Kasumi-1 (cell line): ENCODE measurements at places on chromosomes 6 and 20.

- DNase-seq: no peak
These were observed 51.0 kb downstream of the KCNK5 start for GRCh38 chr6:39178235-39178634.

DNA sequence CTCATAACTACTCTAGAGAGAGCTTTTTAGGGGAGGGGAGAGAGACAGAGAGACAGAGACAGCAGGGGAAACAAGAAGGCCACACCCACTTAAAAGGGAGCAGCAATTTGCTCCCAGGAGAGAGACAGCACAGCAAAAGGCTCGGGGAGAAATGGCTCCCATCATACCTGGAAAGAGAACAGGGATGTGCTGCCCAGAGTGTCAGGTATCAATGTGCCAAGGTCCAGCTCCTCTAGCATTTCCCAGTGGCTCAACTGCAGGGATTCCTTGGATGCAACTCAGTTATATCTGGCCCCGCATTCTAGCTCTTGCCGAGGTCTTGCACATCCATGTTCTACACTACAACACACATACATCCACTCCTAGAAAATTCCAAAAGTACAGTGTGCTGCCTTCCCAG lies 304.0 kb upstream of the CDYL start:
- no peak for DNase-seq

- DNase-seq: no peak
These were observed 42.7 kb upstream of the ZNF831 start for GRCh38 chr20:59120919-59121318.

GRCh38 chr6:112781241-112781640 lies 434.1 kb downstream of the RFPL4B start:
- no peak for DNase-seq

GRCh38 chr6:63859528-63859927 lies 223.9 kb downstream of the PHF3 start:
- DNase-seq: no peak

DNA sequence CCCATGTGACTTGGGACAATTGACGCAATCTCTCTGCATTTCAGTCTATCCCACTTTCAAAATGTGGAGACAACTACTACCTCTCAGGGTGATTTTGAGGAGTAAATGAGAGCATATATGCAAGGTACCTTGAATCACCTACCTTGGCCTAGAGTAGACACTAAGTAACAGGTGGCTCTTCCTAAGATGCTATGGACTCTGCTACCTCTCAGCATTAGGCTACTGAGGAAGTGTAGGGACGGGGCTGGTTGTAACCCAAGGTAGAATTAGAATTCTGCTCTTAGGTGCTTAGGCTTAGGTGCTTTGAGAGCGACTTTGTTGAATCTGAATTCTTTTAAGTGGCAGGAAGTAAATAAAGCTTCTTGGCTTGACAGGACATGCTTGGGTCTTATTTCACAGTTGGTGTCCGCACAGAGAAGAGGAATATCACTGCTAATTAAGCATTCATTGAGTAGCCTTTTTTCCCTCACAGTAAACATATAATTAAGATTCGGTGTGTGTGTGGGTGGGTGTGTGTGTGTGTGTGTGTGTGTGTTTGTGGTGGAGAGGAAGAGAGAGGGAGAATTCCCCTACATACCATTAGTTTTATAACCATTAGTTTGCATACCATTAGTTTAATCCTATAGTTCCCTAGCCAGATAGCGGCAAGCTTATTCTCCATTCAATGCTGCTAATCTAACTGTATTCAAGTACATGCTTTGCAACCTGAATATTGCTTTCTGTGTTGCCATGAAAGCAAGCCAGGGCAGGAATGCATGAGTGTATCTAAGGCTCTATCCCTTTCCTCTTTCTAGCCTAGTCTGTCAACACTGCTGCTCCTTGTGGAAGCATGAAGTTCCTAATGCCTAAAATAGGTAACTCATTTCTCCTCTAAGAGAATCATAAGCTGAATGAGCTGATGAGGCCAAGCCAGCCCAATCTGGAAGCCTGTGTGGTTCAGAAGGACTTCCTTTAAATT lies 112.5 kb downstream of the IPCEF1 start:
- no peak for DNase-seq

GRCh38 chr6:144365271-144365670 lies 80.1 kb downstream of the UTRN start:
- no peak for DNase-seq

GRCh38 chr20:18172379-18172778 lies 34.7 kb downstream of the KAT14 start:
- no peak for DNase-seq

- no peak for DNase-seq
These were observed 373.1 kb downstream of the CD109 start for GRCh38 chr6:74069089-74069581.

DNA sequence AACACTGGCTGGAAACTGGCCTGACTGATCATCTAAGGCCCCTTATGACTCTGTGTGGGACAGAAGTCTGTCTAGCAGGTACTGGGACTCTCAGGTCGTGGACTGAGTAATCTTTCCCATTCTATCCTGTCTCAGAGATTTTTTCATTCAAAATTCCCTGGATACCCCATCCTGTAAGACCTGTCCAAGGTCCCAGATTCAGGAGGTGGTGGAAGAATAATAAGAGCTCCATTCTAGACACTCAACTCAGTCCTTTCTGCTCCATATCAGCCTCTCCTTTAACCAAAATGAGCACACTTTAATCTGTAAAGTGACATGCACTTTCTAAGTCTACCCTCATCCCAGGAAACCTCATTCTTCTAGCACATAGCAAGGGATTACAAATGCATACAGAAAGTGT lies 82.5 kb upstream of the MRPS10 start:
- DNase-seq: no peak

DNA sequence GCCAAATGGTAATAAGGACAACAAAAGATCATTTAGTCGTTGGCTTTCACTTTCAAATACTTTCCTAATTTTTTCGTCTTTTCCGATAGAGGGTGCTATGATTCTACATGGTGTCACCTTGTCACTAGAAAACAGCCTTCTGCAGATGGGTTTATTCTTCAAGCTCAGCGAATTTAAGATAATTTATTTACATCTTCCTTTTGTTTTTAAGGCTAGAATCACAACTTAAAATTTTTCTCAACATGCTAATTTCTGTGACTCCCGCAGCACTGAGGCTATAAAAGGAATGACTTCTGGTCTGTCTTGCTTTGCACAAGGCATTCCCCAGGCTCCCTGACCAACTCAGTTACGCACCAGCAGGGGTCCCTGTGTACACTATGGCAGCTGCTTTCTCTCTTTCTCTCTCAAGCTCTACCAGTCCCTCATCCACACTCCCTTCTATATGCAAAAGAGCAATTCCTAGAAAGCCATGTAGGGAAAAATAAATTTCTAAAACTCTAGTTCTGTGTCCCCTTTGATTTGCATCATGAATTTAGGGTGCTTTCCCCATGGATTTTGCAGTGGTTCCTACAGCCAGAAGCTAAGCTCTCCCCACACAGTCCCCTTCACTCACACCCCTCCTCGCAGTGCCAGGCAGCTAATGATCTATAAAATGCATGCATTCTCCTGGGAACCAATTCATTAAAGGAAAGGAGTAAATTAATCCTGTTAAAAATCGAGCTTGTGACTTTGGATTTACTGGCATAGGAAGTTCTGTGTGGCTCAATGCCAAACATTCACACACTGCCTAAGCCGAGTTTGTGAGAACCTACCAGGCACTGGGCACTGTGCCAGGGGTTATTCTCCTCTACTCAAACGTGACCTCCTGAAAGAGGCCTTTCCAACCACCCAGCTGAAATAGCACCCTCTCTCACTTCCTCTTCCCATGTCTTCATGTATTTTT lies 74.5 kb downstream of the DCDC2 start:
- peak; percentile 90 for DNase-seq

DNA sequence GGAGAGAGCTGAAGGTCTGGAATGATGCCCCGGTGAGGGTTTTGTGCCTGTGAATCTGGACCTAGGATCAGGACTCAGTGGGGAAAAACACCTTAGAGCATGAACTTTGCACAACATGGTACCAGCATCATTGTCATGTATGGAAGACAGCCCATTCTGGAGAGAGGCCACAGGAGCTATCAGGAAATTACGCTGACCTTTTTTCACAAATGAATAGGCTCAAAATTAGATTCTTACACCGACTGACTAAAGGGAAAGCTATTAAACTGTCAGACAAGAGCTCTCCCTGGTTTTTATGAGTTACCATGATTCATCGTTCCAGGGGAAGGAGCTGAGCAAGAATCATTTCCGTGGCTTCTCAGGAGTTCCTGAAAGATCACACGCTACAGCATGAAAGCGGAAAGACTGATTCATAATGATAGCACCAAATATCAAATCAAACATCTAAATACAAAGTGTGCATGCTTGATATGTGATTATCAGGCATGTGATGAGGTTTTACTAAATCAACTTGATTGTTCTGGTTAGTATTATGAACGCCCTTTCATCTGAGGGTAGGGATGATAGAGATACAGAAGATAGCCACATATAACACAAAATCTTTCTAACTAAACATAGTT lies 224.9 kb upstream of the SMLR1 start:
- no peak for DNase-seq

GRCh38 chr6:165321555-165322145 lies 12.2 kb upstream of the C6orf118 start:
- no peak for DNase-seq

GRCh38 chr6:21061892-21062291 lies 527.6 kb downstream of the CDKAL1 start:
- no peak for DNase-seq

GRCh38 chr20:5748246-5748645 lies 2.0 kb upstream of the SHLD1 start:
- no peak for DNase-seq

GRCh38 chr20:44640522-44640921 lies 11.0 kb downstream of the ADA start:
- no peak for DNase-seq

- no peak for DNase-seq
These were observed 373.7 kb downstream of the TAF4 start for GRCh38 chr20:61691978-61692377.

- DNase-seq: peak; percentile 85
These were observed 22.3 kb downstream of the HLA-DOB start for GRCh38 chr6:32794510-32794909.

DNA sequence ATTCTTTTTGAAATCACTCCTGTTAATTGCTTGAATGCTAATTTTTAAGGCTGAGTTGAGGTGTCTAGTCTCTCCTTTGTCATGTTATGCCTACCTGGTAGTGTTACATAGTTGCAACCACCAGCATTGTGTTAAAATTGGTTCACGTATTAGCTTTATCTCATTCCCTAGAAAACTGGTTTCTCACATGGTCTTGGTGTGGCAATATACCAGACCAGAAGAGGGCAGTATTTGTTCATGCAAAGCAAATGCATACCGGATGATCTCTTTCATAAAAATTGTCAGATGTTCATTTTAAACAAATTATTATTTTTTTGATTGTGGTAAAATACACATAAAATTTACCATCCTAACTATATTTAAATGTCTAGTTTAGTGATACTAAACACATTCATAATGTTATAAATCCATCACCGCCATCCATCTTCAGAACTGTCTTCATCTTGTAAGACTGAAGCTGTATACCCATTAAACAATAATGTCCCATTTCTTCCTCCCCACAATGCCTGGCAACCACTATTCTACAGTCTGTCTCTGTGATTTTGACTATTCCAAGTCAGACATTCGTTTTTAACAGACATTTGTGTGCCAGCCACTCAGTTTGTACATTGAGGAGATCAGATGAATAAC lies 92.8 kb downstream of the ATRN start:
- DNase-seq: peak; percentile 66

- peak; percentile 81 for DNase-seq
These were observed 170.8 kb downstream of the BCAS1 start for GRCh38 chr20:53899351-53900167.

- DNase-seq: no peak
These were observed 48.2 kb upstream of the LRRC1 start for GRCh38 chr6:53746442-53747103.
